ENCODE measurements at places on chromosomes 16 and 17.

GRCh38 chr17:80780381-80781198 is 211.1 kb upstream of the CHMP6 start:
- no peak for DNase-seq

DNA sequence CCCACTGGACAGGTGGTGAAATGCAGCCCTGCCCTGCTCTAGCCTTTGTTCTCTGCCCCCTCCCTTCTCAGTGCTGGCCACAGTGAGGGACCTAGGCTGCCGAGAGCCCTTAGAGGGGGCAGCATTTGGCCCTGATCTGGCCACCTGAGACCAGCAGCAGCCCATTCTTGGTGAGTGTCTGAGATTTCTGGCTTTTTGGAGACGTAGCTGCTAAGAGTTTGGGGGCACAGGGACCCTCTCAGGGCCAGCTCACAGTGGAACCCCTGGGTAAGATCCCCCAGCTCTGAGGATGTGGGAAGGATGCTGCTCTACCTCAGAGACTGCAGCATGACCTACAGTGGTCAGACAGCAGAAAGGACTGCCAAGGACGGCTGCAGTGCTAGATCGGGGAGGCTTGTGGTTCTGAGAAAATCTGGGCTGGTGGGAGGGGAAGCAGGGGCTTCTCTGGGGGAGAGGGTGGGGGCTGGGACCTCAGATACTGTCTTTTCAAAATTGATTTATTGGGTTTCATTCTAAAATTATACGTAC is 13.3 kb downstream of the GRB7 start:
- DNase-seq: no peak

DNA sequence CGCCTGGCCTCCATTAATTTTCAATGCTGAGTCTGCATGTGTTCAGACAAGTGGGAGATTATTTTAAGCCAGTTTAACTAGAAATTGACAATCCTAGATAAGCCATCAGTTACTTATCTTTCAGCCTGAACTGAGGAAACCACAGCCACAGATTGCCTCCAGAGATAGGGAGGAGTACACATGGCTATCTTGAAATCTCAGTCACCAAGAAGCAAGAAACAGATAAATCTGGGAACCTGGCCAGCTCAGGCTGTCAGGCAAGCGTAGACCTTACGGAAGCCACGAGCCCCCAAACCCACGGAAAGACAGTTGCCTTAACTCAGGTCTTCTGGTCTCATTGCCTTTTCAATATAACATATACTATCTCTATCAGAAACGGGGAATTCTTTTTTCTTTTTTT is 2.0 kb upstream of the GLG1 start:
- DNase-seq: peak; percentile 85

DNA sequence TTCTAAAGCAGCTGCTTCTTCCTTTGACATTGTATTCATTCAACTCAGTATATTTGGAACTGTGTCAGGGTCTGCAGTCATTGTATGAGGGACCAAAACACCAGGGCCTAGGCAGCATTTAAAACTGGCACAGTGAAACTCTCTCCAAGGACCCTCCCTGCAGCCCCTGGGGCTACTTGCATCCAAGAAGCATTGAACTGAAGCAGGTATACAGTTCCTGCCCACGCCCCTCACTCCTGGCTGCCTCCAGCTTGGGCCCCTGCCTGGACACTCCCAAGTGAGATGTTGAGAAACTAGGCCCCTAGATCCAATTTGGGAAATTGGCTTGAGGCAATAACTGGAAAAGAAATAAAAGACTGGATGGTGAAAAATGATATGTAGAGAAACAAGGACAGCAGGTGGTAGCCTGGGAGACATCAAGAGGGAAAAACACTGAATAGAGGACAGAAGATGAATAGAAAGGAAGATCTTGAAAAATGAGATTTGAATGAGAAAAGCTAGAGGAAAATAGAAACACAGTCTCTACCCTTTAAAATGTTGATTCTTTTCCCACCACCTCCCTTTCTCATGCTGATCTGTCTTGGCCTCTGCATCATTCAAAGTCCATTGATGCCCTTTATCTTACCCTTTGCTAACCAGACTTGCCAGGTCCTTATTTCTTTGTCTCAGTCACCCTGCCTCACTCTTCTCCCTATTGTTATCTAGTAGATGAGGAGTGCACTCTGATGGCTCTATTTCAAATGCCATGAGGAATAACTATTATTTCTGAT is 368.8 kb upstream of the CDH8 start:
- DNase-seq: no peak

DNA sequence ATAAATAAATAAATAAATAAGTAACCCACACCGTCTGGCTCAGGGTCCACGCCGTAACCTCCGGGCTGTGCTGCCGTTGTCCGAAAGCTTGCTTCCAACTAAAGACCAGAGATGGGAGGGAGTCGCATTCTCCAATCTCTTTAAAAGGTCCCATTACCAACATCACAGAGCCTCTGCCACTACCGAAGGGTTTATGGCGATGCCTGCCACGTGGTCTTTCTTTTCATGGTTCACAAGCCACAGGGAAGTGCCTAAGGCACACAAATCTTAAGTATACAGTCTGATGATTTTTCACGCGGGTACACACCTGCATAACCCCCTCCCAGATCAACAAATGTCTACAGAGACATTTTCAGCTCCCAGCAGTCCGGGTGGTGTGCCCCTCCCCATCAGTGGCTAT is 1.4 kb downstream of the COTL1 start:
- DNase-seq: peak; percentile 40

GRCh38 chr17:18860161-18860972 is 2.4 kb downstream of the PRPSAP2 start:
- no peak for DNase-seq

DNA sequence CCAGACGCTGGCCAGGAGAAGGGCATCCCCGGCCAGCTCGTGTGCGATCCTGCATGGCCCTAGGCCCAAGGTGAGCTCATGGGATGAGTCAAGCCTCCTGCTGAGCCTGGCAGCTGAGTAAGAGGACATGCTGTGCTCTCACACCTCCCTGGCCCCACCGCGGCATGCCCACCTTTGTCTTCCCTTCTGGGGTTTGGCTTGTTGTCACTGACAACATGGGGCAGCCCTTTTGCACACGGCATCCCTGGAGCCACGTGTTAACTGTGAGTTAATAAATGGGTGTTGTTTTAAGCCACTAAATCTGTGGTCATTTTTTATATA is 8.9 kb upstream of the TNS4 start:
- DNase-seq: no peak

DNA sequence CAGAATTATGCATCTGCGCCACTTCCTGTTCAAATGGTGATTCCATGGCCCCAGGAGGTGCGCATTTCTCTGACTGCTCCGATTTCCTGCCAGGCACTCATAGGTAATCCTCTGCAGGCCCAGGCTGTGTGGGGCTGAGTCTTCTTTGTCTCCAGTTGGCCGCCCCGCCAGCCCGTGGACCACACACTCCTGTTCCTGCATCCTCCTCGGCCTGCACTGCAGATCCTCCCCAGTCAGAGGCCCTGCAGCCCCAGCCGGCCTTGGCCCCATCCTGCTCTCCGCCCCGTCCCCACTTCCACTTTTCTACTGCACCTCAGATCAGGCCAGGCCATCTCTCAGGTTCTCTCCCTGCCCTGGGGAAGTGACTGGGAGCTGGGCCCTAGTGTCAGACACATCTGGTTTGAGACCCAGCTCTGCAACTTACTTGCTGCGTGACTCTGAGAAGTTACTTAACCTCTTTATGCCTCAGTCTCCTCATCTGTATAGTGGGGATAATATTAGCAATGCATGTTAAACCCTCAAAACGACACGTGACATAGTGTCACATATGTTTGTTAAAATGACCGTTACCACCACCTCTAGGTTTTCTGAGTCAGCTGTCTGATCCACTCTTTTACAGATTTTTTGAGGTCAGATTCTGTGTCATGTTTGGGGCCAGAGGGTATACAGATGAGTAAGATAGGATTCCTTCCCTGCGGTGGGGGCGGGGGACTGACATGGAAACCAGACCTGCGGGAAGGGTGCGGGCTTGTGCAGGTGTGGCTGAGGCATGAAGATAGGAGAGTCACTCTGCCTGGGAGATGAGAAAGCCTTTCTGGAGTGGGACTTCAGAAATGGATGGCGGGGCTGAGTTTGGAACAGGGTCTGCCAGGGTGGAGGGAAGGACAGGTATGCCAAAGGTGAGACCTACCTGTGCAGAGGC is 12.8 kb downstream of the RAB11FIP4 start:
- no peak for DNase-seq

DNA sequence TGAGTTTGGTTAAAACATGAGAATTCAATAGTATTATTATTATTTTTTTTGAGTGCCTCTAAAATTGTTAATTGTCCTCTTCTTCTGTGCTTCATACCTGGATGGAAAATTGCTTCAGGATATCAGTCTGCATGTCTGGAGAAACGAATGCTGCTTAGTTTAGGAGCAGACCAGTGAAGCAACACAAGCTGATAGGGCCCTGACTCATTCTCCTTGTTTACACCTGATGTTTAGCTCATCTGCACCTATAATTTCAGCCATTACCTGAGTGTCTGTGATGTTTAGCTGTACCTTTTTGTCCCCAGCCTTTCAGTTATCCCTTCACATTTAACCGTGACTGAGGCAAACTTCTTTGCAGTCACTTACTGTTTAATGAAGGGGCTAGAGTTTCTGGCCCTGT is 14.8 kb downstream of the SNTB2 start:
- no peak for DNase-seq

GRCh38 chr16:57632568-57632967 is 4.1 kb downstream of the ADGRG1 start:
- DNase-seq: no peak

All from CD4-positive, alpha-beta memory T cell (primary cell).